ENCODE measurements at places on chromosomes 5 and 9.

DNA sequence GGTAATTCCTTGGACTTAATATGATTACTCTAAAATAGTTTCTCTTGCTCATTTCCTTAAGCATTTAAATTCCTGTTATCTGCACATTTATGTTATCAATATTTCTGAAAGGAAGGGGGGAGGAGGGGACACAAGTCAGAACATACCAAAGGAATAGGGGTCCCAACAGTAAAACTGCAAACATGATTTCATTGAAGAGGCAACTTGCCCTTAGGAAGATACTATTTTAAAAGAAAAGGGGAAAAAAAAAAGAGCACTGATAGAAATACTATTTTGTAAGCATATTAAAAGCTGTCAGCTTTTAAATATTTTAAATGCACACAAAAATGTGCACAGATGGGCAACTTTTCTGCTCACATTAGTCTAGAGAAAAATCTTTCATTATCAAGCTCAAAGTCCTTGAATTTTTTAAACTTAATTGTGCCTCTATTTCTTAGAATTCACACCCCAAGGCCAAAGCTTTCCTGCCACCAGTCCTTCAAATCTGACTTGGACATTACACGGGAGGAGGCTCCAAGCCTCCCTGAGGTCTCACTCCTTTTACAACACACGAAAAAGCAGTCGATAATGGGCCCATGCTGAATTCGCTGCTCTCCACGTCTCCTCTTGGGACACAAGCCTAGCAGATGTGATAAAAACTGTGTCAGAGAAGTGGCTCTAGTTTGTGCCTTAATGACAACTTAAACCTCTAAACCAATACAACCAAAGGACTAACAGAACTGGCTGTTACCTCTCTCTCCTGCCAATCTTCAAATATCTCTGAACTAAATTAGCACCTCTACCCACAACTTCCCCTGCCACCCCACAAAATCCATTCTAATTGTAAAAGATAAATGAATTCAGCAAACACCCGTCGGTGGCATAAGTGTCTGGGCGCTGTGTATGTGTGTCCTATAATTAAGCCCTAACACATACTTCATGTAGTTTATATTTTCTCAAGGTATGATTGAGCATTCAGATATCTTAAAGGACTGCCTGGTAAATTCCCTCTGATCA lies 154.3 kb downstream of the DENND1A start:
- DNase-seq, result no peak

GRCh38 chr5:6704361-6704851 lies 8.8 kb upstream of the TENT4A start:
- DNase-seq, result no peak

DNA sequence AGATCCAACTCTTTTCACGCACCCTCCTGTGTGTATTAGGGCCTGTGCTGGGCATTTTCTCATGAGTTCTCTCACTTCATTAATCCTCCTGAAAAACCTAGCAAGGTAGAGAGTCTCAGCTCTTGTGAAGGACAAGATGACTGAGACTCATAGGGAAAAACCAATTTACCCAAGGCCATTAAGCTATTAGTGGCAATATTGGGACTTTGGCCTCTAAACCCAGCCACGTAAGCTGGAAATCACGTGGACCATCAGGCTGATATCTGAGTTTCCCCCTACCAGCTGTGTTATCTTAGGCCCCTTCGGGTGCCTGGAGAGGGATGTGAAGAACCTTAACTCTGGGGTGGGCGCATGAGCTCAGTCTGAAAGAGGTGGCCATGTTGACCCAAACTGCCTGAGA lies 80.7 kb downstream of the ANKH start:
- DNase-seq, result no peak

DNA sequence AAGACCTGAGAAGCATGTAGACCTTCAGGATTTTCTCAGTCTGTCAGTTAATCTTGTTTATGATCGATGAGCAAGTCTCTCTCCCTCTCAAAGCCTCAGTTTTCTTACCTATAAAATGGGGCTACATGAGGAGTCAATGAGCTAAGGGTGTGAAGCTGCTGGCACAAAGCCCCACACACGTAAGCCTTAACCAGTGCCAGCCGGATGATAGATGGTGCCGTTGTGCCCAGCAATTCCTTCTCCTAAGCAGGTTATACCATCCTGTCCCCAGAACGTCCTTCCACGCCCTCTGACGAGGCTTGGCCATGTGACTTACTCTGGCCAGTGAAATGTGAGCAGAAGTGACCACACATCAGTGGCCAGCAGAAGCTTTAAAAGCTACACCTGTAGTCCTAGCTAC lies 179.0 kb downstream of the C9orf50 start:
- no peak for DNase-seq

- no peak for DNase-seq
These were observed 1.5 kb upstream of the ZNF367 start for GRCh38 chr9:96419691-96419969.

DNA sequence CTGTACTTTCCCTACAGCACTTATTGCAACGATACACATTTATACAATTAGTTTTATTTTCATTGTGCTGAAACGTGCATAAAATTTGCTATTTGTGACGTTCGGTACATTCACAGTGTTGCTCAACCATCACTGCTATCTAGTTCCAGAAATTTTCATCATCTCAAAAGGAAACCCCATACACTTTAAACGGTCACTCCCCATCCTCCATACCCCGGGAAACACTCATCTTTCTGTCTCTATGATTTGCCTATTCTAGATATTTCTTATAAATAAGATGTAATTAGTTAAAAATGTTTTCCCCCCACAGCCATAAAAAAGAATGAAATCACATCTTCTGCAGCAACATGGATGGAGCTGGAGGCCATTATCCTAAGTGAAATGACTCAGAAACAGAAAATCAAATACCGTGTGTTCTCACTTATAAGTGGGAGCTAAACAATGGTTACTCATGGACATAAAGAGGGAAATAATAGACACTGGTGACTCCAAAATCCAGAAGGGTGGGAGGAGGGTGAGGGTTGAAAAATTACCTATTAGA lies 40.2 kb upstream of the TEX48 start:
- no peak for DNase-seq

- no peak for DNase-seq
These were observed 35.6 kb downstream of the IL6ST start for GRCh38 chr5:55959208-55959607.

- no peak for DNase-seq
These were observed 91.6 kb downstream of the ANKH start for GRCh38 chr5:14779975-14780374.

- no peak for DNase-seq
These were observed 812 bp downstream of the DNAH5 start for GRCh38 chr5:13943676-13944075.

DNA sequence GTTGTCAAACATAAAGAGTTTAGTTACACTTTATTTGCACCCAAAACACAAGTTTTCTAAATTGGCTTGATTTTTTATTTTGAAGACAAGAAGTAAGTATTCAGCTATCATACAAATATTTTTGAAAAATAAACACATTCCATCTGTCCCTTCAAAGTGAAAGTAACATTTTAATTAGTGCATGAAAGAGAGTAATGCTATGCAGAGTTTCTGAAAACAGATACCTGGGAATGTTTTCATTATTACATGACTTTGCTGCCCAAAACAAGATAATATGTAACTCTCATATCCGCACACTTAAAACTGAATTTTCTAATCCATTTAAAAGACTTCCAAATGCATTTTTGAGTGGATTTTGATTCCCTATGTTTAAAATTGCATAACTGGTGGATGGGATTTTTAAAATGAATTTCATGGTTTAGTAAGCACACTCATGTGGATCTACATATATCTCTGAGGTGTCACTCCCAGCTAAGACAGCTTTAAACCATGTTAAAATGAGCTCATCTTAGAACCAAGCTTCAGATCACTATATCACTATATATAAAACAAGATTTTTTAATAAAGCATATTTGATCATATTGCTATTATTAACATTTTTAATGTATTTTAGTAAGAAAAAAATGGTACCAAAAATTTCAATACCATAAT lies 127.5 kb downstream of the ATPSCKMT start:
- no peak for DNase-seq

- no peak for DNase-seq
These were observed 11.4 kb upstream of the BASP1 start for GRCh38 chr5:17206021-17206420.

DNA sequence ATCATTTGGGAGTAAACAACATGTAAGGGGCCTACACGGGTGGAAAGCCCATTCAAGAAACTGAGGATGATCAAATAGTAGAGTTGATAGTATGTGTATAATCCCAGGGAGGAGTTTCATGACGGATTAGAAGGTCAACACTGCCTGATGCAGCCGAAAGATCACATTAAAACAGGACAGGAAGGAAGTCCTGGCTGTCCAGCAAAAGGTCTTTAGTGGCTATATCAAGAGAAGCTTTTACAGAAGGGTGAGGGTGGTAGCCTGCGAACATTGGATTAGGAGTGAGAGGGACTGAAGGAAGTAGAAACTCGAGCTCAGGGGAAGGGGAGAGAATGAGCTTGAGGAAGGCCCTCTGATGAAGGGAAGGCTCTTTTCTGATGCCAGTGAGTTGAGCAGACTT lies 36.0 kb downstream of the DOCK8 start:
- no peak for DNase-seq

- DNase-seq, result no peak
These were observed 15.5 kb upstream of the LOX start for GRCh38 chr5:122093415-122094180.

GRCh38 chr5:80941496-80941895 lies 18.7 kb upstream of the RASGRF2 start:
- no peak for DNase-seq

DNA sequence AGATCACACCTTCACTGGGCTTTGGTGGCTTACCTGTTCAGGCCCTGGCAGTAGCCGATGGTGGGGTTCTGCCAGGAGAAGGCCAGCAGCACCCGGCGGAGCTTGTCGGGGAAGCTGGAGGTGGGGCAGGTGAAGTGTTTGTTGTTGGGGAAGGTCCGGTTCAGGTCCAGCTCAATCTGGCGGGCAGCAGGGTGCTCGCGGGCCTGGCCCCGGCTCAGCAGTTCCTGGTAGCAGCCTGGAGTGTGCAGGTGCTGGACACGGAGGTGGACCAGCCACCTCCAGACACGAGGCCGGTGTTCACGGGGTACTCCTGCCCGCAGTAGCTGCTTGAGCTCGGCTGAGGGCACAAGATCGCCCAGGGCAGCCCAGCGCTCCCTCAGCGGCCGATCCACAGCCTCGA lies 16.2 kb upstream of the CORO2A start:
- DNase-seq, result no peak

DNA sequence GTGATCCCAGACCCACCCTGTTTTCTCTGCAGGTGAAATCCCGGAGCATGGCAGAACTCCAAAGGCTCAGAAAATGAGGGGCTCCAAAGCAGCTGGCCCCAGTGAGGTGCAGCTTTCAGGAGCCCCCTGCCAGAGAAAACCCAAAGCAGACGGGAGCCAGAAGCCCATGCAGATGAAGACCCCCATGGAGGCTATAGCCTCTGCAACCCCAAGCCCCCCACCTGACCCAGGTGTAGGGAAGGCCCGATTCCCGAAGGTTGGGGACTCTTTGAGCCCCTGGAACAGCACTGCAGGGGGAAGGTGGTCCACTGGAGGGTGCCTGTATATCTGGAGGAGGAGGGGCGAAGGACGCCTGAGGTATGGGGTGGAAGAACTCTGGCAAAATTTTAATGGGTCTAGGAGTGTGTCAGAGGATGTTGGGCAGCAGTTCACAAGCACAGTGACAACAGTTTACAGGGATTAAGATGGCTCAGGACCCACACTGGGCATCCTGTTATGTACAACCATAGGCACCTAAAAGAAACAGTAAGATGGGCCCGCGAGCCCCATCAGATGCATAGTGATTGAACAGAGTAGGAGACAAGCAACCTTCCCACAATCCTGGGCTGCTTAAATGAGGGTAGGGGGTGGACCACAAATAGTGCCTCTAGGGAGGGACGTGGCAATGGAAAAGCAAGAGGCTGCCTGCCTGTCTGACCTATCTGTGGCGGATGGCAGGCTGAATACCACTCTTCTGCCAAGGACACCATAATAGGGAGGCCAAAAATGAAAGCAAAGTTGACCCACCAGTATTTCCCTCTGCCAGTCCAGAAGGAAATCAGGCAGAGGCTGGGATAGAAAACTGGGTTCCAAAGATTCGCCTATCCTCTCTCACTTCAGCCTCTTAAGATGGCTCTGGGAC lies 16.4 kb upstream of the ANXA6 start:
- no peak for DNase-seq

All from NCI-H1092 treated with DMSO at 0.1 percent for 48 hours (cell line).